CD4-positive, alpha-beta T cell treated with Interleukin-21 for 1 hour (primary cell): ENCODE measurements at places on chromosomes 5 and 9.

- no peak for DNase-seq
Observed at GRCh38 chr5:138622051-138622450, 46.9 kb upstream of the HSPA9 start.

DNA sequence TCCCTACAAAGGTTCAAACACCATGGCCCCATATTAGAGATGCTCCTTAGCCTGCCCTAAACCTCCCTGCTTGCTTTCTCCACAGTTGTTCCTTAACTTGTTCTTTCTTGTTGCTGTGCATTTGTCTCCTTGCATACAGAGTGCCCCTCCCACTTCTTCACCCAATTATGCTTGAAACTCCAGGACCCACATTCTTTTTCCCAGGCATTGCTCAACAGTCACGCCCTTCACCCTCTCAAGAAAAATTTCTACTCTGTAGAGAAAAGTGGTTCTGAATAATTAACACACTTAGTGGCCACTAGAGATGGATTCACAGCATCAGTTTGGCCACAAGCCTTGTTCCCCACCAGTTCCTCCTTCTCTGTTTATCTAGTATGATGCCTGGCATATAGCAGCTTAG is 57.7 kb downstream of the NREP start:
- no peak for DNase-seq

GRCh38 chr9:104618104-104618503 is at the start of gene OR13C9:
OR13C9 (minus strand) TSS chr9:104618204; CDS start chr9:104618204, 0 bp downstream.
- no peak for DNase-seq

DNA sequence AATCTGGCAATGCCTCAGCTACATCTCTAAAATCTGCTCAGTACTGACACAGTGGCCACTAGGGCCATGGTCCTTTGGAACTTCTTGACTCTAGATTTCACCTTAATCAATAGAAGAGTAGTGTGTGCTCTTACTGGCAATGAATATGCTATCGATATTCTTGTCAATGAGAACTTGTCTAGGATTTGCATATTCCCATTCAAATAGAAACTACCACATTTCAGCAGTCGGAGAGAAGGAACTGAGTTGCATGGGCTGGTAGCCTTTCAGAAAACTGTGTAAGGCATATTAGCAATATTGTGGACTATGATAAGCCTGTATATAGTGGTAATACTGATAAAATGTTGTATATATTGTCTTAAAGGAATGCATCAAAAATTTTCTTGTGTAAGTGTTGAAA is 45.3 kb upstream of the NAA35 start:
- no peak for DNase-seq

DNA sequence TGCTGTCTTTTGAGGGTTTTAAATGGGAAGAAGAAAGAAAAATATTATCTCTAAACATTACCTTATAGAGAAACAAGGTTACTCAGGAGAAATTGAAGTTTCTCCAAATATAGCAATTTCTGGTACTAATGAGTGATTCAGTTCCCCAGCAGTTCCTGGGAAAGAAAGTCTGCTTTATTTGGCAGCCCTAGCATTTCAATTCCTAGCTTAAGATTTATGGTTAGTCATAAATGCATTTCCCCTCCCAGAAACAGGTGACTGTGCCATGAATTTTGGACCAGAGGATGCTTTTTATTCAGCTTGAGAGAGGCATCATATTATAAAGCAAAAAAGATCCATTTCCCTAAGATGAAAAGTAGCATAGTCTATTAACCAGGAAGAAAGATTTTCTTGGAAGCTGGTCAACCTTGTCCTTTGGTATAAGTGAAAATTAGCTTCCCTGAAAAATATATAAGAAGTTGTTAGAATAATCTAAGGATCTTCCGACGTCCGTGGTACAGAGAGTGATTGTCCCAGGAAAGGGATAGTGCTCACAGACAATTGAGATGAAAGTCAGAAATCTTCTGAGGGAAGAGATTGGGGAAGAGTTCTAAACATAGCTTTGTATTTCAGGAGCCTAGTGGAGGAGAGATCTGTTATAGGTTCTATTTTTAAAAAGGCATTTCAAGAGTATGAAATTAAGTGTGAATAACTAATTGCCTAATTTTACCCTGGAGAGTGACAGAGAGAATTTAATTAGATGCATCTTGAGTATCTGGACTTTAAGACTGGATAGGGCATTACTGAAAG is 164.9 kb downstream of the ESM1 start:
- no peak for DNase-seq

DNA sequence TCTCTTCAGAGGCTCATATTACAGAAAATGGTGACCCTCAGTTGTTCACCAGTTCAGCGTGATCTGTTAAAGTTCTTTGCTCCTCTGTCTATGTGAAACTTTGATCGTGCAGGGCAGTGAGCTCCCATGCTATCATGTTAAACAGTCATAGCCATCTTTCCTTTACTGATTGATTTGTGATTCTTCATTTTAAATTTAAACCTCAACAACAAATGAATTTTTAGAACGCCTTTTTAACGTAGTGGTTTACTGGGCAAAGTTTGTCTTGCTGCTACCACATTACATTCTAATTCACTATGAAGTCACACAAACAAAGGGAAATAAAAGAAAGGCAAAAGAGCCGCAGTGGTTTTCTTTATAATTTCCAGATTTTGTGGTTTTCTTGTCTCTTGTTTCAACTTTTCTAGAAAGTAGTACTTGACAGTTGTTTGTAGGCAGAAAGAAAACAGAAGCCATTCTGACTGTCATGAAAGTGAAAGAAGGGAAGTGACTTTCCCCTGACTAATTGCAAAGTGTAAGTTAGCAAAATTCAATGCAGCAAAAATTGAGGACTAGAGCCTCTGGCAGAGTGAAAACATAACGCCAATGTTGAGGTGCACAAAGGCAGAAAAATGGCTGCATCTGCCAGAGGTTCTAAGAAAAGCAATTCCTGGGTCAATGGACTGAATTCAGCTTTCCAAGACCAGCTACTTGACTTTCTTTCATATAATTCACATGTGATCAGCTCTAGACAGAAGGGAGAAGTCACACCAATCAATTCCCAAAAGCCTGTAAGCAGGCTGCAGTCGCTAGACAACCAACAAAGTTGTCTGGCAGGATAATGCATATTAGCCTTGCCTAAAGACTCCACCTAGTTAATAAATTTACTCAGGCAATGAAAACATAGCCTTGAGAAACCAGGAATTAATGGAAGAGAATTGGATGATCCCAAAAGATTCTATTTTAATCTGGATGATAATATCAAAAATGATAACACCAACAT is 7.1 kb upstream of the IFNA6 start:
- DNase-seq = peak; percentile 20

- no peak for DNase-seq
Observed at GRCh38 chr5:168147568-168148360, 143.7 kb upstream of the WWC1 start.

GRCh38 chr5:159420940-159421339 is 90.7 kb upstream of the IL12B start:
- no peak for DNase-seq

DNA sequence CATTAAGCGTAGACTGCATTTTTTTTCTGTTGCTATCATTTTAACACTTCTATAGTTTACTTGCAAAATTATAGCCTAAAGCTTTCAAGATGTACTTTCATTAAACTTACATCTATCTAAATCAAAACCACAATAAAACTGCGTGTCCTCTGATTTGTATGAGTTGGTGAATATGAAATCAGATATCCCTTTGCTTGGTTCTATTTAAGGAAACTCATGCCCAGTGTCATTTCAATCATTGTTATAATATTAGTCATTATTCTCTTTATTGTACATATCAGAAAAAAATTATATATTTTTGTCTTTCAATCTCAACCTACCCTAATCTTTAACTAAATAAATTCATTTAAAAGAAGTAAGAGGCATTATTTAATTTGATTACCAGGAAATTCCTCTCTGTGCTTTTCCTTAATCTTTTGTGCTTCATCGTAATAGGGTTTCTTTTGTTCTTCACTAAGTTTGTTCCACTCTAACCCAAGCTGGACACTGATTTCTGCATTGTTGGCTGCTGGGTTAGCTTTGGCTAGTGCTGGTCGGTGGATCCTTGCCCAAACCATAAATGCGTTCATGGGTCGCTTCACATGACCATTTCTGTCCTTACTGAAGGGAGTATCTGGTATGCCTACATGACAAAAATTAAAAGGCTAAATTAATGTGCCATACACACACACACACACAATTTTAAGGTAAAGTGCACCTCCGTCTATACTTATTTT is 3.8 kb downstream of the SOX30 start:
- no peak for DNase-seq

DNA sequence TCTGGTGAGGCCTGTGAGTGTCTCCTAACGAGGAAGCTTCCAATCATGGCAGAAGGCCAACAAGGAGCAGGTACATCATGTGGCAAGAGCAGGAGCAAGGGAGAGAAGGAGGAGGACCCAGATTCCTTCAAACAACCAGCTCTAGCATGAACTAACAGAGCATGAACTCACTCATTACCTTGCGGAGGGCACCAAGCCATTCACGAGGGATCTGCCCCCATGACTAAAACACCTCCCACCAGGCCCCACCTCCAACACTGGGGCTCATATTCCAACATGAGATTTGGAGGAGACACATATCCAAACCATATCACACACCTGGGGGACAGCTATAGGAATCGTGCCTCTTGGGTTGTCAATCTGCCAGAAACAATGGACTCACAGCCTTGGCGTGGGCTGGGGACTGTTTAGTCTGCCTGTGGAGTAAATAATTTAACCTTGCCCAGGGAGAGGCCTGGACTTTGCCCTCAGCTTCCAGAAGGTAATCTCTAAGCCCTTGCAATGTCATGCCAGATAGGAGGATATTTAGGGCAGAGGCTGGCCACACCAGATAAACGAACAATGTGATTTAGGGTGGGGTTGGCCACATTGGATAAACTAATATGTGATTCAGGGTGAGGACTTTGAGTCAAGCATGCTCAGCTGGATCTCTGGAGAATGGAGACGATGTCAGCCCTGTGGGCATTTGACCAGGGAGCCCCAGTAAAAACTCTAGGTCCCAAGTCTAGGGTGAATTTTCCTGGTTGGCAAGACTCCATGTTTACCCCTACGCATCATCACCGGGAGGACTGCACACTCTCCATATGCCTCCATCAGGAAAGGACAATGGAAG is 13.6 kb upstream of the VDAC1 start:
- no peak for DNase-seq
